ENCODE measurements at places on chromosomes 2 and 18.

- no peak for DNase-seq
These were observed 3.8 kb downstream of the EPHA4 start for GRCh38 chr2:221568299-221568698.

GRCh38 chr2:100320547-100321178, 1.6 kb downstream of the LONRF2 start:
- no peak for DNase-seq

DNA sequence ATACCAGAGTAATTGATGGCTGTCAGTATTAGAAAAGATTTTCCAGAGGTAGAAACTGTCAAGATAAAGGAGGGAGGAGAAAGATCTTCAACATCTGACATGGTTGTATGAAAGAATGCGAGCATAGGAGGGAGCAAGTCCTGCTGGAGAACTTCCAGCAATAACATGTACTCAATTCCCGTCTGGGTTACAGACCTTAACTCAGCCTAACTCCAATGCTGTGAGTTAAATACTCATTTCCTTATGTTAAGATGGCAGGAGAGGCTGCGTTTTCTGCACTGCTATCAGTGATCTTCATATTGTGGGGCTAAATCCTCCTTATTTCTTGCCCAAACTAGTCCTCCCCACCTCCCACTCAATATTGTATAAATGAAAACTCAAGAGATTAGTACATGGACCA, 6.7 kb upstream of the CERS6 start:
- DNase-seq: no peak

- no peak for DNase-seq
These were observed 66.2 kb downstream of the DIPK1C start for GRCh38 chr18:74390900-74391299.

- DNase-seq: no peak
These were observed 51.0 kb downstream of the TSHZ1 start for GRCh38 chr18:75261430-75262223.

DNA sequence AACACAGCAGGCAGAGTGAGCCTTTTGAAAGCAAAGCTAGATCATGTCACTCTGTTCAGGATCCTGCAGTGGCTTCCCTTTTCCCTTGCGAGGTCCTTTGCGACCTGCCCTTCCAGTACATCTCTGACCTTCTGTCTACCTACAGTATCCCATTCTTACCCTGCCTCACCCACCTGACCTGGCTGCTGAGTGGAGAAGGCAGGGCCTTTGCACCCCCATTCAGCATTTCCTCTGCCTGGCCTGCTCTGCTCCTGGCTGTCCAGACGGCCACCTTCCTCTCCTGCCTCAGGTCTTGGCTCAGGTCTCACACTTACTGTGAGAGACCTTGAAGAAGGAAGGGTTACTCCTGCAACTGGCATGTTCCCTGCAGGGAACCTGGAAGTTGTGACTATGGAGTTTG, 77.4 kb downstream of the MAPRE2 start:
- DNase-seq: no peak

- no peak for DNase-seq
These were observed 66.5 kb upstream of the FIGN start for GRCh38 chr2:163802284-163802683.

GRCh38 chr2:126534478-126534877, 121.5 kb upstream of the GYPC start:
- DNase-seq: no peak

DNA sequence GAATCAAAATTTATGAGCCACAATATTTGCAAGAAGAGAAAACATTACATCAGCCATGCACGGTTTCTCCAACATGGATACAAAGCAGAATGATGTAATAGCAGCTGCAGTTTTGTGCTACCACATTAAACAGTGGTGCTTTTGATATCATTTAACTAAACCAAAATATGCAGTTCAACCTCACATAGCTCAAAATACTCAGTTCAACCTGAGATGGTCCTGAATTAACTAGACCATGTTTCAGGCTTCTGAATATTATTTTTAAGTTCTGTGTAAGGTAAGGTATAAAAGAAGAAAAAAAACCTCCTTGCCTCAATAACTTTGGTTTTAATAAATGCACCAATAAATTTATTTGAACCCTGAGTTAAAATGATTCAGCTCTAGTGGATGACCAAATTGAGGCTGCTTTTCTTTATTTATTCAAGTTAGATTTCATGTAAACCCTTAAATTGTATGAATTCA, 18.8 kb upstream of the TSPYL6 start:
- DNase-seq: no peak

GRCh38 chr2:98713332-98714015, 17.5 kb downstream of the MGAT4A start:
- DNase-seq: no peak

Measured in CD4-positive, alpha-beta T cell treated with Interleukin-4 for 1 hour (primary cell).